GM23248 (cell line): ENCODE measurements at places on chromosomes 16 and 17. TPM values are rescaled to one million over a fixed set of nuclear protein-coding genes. Genes with fewer than 3 reads are reported as not detected.

GRCh38 chr17:7262935-7263800 is 890 bp upstream of the CLDN7 start:
- no peak for DNase-seq

GRCh38 chr17:50289278-50289677 is 15.0 kb downstream of the TMEM92 start:
- peak; percentile 88 for DNase-seq

- peak; percentile 91 for DNase-seq
Observed at GRCh38 chr17:61201211-61201610, 198.4 kb upstream of the TBX2 start.

DNA sequence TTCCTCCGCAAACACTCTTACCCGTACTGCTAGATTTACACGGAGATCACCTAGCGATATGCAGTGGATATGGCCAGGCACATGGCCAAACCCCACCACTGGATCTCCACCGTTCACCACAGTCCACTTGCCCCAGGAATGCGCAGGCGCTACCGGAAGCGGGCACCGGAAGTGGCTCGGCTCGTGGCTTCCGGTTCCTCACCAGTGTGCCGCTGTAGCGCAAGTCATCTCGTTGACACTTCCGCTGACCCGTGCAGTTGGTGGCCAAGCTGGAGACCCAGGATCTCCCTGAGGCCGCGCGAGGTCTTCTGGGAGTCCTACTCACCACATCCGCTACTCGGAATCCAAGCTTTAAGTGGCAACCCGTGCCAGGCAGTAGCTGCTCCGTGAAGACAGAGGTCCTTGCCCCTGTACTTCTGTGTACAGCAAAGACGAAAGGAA is 11.5 kb downstream of the ZNF597 start:
- DNase-seq = peak; percentile 54

Gene DOC2A
- total RNA-seq = not detected in 2 replicates

DNA sequence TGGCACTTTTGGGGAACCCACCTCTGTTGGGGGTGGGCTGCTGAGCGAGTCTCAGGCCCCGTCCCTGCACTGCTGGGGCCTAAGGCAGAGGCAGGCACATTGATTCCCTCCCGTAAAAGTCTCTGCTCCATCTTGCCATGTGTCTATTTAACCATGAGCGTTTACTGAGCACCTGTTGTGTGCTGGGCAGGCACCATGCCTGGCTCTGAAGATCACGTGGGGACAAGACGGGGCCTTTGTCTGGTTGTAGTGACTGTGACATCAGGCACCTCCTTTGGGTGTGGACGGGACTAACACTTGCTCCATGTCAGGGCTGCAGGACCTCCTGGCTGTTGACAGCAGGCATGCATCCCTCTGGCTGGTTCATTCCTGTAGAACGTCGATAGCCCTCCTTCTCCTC is 204.7 kb upstream of the CIBAR2 start:
- no peak for DNase-seq

Gene MTHFSD
- total RNA-seq = 12.9 and 14.0 TPM in 2 replicates

GRCh38 chr16:505479-506245 is 21.9 kb upstream of the CAPN15 start:
- no peak for DNase-seq

Gene TBX2
- 9.9 and 11.1 TPM in 2 replicates for total RNA-seq

DNA sequence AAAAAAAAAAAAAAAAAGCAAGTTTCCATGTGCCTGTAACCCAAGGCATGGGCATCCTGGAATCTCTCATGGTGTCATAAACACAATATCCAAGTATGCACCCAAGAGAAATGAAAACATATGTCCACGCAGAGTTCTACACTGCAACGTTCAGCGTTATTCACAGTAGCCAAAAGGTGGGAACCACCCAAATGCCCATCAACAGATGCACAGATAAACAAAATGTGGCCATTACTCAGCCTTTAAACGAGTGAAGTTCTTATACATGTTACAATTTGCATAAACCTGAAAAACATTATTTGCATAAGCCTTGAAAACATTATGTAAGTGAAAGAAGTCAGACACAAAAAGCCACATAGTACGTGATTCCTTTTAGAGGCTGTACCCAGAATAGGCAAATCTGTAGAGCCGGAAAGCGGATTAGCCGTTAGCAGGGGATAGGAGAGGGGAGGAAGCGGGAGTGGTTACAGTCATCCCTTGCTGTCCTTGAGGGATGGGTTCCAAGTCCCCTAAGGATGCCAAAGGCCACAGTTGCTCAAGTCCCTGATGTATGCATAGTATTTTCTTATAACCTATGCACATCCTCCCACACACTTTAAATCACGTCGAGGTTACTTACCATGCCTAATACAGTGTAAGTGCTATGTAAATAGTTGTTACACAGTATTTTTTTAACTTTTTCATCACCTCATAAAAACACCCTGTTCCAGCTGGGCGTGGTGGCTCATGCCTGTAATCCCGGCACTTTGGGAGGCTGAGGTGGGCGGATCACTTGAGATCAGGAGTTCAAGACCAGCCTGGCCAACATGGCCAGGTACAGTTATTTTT is 47.3 kb upstream of the DNAH17 start:
- DNase-seq = no peak

- peak; percentile 14 for DNase-seq
Observed at GRCh38 chr17:72175787-72176515, 55.1 kb downstream of the SOX9 start.

DNA sequence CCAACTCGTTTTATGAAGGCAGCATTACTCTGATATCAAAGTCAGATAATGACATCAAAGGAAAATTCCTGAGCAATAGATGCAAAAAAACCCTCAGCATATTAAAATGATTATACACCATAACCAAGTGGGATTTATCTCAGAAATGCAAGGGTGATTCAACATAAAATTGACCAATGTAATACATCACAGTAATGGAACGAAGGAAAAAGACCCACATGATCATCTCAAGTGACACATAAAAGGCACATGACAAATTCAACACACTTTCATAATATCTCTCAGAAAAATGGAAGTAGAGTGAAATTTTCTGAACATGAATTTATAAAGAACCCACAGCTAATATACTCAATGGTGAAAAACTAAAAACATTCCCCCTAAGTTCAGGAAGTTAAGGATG is 118.8 kb downstream of the ITFG1 start:
- DNase-seq = peak; percentile 1

Gene ABCC6
- total RNA-seq = not detected in 2 replicates

Gene HOXB2
- 9.6 and 12.1 TPM in 2 replicates for total RNA-seq

DNA sequence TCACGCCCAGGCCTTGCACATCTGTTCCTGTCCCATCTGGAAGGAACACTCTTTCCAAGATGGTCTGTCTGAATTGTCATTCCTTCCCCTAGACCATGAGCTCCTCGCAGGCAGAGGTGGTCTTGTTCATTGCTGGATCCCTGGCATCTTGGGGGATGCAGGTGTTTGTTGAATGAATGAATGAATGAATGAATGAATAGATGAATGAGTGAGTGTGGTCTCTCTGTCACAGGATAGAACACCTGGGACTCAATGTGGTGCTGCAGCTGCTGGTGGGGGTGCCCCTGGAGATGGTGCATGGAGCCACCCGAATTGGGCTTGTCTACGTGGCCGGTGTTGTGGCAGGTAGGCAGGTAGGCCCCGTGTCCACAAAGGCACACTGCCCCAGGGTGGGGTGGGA is 32.2 kb downstream of the RHBDL3 start:
- DNase-seq = no peak

- DNase-seq = no peak
Observed at GRCh38 chr17:47801906-47802305, 19.7 kb downstream of the OSBPL7 start.

DNA sequence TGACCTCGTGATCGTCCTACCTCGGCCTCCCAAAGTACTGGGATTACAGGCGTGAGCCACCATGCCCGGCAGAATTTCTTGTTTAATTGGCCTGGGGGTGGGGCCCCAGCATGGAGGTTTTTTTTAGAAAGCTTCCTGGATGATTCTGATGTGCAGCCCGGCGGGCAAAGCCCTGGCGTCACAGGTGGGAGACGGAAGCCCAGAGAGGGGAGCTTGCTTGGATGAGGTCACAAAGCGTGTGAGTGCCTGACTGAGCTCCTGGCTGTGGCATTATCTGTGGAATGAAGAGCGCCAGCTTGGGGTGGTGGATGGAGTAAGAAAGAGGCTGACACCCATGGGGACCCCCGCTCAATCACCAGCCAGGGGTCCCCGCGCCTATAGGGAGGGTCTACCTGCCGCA is 4.1 kb downstream of the VASN start:
- peak; percentile 93 for DNase-seq

GRCh38 chr16:82769845-82770244 is 143.1 kb downstream of the CDH13 start:
- DNase-seq = no peak

GRCh38 chr17:67942810-67943209 is 53.5 kb downstream of the C17orf58 start:
- DNase-seq = peak; percentile 31

GRCh38 chr17:69348429-69348828 is 21.5 kb upstream of the ABCA5 start:
- no peak for DNase-seq

DNA sequence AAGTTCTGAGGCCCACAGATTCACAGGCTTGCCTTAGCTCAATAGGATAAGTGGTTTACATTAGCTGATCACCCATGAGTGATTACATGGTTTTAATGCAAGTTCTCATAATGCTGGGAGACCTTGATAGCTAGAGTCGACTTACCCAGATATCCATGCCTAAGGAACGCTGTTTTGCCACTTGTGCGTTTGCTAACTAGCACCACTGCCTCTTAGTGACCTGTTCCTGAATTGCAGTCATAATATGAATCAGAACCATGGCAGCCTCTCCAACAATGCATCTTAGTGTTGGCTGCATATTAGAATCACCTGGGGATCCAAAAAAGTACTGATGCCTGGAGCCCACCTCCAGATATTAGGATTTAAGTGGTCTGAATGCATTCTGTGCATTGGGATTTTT is 251.1 kb upstream of the CDH5 start:
- DNase-seq = no peak

Gene ANTKMT
- 20.4 and 34.8 TPM in 2 replicates for total RNA-seq

Gene ADORA2B
- total RNA-seq = 13.7 and 20.2 TPM in 2 replicates

Gene ANKRD40CL
- total RNA-seq = not detected in 2 replicates

GRCh38 chr17:69250641-69251040 is 22.0 kb upstream of the ABCA10 start:
- DNase-seq = peak; percentile 6
